SK-N-DZ (cell line): ENCODE measurements at places on chromosomes 4 and X.
A peak's percentile ranks its signal among the peaks of the same experiment; 100 is the strongest.

- DNase-seq, result no peak
Observed at GRCh38 chr4:117327491-117327890, 242.1 kb upstream of the TRAM1L1 start.

DNA sequence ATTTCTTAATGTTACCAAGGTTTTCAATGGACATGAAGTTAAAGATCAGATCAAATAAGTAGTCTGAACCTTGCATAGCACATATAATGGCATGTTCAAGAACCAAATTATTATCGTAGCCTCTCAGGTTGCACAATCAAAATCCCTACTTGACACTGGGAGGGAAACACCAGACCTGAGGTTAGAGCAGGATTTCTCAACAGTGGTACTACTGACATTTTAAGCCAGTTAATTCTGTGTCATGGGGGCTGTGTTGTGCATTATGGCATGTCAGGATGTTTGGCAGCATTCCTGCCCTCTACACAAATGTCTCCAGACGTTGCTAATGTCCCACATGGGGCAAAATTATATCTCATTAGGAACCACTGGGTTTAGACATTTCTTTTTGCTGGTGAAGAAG is 20.8 kb downstream of the RLIM start:
- no peak for DNase-seq

DNA sequence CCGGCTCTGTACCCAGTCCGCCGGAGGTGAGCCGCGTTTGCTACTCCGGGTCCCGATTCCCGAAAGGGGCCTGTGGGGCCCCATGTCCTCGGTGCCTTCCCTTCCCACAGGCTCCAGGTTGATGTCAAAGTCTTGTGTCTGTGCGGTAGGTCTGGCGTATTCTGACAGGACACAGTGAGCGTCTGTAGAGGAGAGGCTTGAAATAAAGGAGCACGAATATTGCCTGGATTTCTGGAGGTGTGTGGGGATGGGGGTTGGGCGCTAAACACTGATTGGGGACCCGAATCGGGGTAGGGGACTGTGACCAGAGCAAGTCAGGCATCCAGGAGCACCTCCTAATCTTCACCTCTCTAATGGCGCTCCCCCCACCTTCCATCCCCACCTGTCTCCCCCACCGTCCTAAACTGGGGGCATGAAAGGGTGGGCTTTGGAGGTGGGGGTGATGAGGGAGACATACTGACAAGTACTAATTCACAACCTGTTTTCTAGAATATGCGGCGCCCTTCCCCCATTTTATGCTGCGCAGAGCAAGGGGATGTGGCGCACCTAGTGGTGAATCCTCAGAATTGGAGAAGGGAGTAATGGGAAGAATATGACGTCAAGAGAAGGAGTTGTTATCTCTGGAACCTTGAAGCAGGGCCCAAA is 855 bp downstream of the GPRASP2 start:
- peak; percentile 61 for DNase-seq

DNA sequence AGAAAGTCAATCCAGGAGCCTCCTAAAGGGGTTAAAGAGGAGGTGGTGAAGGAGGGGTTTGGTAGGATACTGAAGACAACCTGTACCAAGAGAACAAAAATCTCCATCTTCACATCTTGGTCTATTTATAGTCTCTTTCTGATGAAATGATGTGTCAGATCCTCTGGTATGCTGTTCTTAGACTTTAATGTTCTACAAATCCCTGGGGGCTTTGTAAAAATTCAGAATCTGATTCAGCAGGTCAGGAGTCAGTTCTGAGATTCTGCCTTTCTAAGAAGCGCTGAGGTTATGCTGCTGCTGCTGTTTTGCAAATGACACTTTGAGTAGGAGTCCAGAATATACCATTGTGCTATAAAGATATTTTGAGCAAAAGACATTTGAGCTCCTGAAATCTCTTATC is 172.9 kb upstream of the GLRA2 start:
- DNase-seq, result no peak

GRCh38 chr4:152983774-152984411 is 47.8 kb downstream of the FHDC1 start:
- no peak for DNase-seq

- no peak for DNase-seq
Observed at GRCh38 chrX:16832301-16832700, 37.9 kb downstream of the RBBP7 start.

- DNase-seq, result no peak
Observed at GRCh38 chrX:37745835-37746217, 34.0 kb upstream of the CYBB start.

DNA sequence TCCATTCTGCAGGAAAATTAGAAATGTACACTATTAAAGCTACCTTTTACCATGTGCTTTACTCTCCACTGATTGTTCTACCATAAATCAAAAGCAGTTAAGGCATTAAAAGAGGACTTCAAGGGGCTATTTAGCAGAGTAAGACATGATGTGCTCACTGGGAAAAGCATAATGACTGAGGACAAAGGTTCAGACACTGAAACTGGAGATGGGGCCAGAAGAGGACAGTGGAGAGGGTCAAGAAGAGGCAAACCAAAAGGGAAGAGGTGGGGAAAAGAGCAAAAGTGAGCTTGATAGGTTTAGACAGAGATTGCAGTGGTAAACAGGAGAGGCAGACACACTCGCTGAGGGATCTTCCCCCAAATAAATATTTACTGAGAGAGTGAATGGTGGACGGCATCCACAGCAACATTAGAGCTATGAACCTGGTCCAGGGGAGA is 23.8 kb downstream of the SH3RF1 start:
- no peak for DNase-seq
